Motor neuron (in vitro differentiated cells): ENCODE measurements at places on chromosomes 5 and 9.
A peak's percentile ranks its signal among the peaks of the same experiment; 100 is the strongest.

DNA sequence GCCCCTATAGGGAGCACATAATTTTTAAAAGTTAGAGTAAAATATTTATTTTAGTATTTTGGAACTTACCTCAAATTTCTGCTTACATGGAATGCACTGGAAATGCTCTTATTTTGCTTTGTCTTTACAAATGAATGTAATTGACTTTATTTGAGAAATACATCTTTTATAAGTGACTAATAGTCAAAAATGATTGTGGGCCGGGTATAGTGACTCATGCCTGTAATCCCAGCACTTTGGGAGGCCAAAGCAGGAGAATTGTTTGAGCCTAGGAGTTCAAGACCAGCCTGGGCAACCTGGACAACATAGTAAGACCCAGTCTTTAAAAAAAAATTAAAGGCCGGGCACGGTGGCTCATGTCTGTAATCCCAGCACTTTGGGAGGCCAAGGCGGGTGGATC lies 5.8 kb downstream of the HMGCR start:
- ATAC-seq = no peak

GRCh38 chr9:133301253-133302230 lies 26.5 kb upstream of the ABO start:
- no peak for ATAC-seq

- no peak for ATAC-seq
Measured at GRCh38 chr9:98916660-98917059, 27.0 kb upstream of the COL15A1 start.

GRCh38 chr9:126326228-126327005 lies at the start of gene MVB12B:
Gene MVB12B, plus strand, starts transcription at chr9:126326829. Its CDS starts 101 bp downstream, at chr9:126326930.
- ATAC-seq = peak; percentile 77

- no peak for ATAC-seq
Measured at GRCh38 chr9:134196911-134197310, 32.5 kb upstream of the RNU6ATAC start.

DNA sequence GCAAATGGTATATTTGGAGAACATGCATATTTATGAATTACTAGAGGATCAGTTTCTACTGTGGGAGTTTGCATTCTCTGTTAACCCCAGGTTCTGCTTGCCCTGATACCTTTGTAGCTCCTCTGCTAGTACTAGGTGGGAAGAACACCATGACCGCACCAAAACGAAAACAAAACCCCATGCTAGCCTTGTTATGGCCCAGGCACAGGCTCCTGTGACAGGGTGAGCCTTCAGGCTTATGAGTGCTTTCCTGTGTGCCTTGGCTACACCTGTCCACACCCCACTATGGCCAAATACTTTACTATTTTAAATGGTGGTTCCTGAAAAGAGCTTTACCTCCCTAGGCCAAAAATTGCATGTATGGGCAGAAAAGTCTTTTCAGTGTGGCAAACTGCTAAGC lies 94.8 kb downstream of the PPIC start:
- no peak for ATAC-seq

- no peak for ATAC-seq
Measured at GRCh38 chr5:76642390-76643040, 19.3 kb upstream of the F2RL2 start.

DNA sequence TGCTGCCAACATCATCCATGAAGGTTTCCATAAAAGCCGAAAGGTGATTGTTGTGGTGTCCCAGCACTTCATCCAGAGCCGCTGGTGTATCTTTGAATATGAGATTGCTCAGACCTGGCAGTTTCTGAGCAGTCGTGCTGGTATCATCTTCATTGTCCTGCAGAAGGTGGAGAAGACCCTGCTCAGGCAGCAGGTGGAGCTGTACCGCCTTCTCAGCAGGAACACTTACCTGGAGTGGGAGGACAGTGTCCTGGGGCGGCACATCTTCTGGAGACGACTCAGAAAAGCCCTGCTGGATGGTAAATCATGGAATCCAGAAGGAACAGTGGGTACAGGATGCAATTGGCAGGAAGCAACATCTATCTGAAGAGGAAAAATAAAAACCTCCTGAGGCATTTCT lies 10.1 kb downstream of the TLR4 start:
- ATAC-seq = no peak

DNA sequence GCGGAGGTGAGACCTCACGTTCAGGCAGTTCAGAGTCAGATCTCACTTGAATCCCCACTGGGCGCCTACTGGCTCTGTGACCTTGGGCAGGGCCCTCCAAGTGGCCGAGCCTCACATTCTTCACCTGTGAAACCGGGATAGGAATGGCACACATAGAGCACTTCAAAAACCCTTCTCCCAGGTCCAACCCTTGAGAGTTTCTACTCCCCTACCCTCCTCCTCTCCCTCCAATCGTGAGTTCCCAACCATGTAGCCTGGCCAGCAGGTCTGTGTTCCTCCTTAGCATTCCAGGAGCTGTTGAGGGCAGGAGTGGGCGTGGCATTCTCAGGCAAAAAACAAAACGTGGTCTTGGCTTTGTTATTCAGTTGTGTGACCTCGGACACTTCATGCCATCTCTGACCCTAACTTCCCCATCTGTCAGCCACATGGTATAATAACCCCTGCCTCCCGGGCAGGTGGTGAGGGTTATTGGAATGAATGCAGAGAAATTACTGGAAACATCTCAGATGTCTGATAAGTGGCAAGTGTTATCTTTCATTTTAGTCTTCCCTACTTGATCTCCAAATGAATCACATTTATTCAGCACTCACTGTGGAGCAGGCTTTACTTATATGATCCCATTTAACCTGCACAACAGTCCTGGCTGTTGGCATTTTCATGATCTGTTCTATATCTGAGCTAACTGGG lies 112.8 kb upstream of the BOD1 start:
- ATAC-seq = no peak
